ENCODE measurements at places on chromosomes 7 and 10.

- peaks cover 3% of the 10 kb centered on the region for H3K4me1 ChIP-seq
- H3K4me3 ChIP-seq = no peak overlapping the region
- H3K36me3 ChIP-seq = no peaks in the 10 kb centered on the region
- H3K27ac ChIP-seq = no peak overlapping the region
Observed at GRCh38 chr7:106551936-106552335, 109.0 kb downstream of the CCDC71L start.

DNA sequence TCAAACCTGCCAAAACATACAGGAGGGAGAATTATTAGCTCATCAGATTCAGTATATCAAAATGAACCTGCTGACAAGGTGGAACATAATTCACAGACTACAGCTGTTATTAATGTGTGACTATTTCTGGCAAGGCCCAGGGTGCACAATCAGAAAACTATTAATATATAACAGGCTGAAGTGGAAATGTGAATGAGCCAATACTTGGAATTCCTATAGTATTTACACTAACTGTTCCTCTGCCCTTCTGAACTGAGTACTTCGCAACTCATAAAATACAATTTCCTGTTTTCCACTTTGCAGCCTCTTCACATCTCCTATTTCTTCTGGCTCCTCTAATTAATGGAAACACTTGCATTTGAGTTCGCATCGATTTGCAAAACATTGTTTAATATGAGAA is 330.8 kb downstream of the DPP6 start:
- H3K4me3 ChIP-seq = no peak overlapping the region
- no peaks in the 10 kb centered on the region for H3K36me3 ChIP-seq
- H3K27ac ChIP-seq = no peak overlapping the region

- no peak overlapping the region for H3K4me3 ChIP-seq
- H3K4me1 ChIP-seq = no peaks in the 10 kb centered on the region
- no peak overlapping the region for H3K27ac ChIP-seq
- H3K27me3 ChIP-seq = no peaks in the 10 kb centered on the region
Observed at GRCh38 chr7:1101563-1102431, 13.9 kb downstream of the GPER1 start.

DNA sequence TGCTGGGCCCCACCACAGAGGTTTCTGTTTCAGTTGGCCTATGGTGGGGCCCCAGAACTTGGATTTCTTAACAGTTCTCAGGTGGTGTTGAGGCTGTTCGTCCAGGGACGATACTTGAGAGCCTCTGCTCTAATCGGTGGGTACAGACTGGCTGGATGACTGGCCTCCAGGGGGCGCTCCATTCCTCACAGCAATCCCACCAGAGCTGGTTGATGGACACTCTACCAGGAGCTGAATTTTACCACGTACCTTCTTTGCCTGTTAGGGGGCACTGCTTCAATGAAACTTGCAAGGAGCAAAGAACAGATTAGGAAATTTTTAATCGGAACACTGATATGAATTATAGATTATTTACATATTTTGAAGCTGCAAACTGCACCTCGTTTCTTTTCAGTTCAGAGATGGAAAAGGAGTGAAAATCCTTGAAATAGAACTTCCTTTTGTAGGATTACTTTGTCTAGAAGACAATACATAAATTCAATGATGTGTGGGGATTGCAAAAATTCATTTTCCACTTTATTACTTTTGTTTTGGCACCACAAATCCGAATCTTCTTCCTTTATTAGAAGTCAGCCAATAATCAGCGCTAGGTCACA is 44.8 kb downstream of the KBTBD2 start:
- H3K36me3 ChIP-seq = no peaks in the 10 kb centered on the region
- H3K27ac ChIP-seq = no peak overlapping the region
- H3K4me3 ChIP-seq = no peak overlapping the region
